ENCODE measurements at places on chromosomes 7 and 10. TPM values are rescaled to one million over a fixed set of nuclear protein-coding genes. Genes with fewer than 3 reads are reported as not detected.

PTPN20 gene
- 7.5 TPM for total RNA-seq

NUTM2D gene
- total RNA-seq = 4.9 TPM

AGR3 gene
- not detected for total RNA-seq

LRRC18 gene
- not detected for total RNA-seq

HPSE2 gene
- total RNA-seq = not detected

ADAM22 gene
- total RNA-seq = 1.9 TPM

RBM20 gene
- 59.9 TPM for total RNA-seq

RSU1 gene
- 40.3 TPM for total RNA-seq

PDZD7 gene
- total RNA-seq = 1.3 TPM

DPYSL4 gene
- 4.1 TPM for total RNA-seq

CYP26A1 gene
- total RNA-seq = not detected

MSMB gene
- not detected for total RNA-seq

Measured in right atrium auricular region (tissue), 2 donors.